Uterus (tissue), 4 donors: ENCODE measurements at places on chromosomes 2 and 18. TPM values are rescaled to one million over a fixed set of nuclear protein-coding genes. Genes with fewer than 3 reads are reported as not detected.

GRCh38 chr2:126885751-126886210, 12.9 kb upstream of the TEX51 start:
- DNase-seq: peak; percentile 79

DNA sequence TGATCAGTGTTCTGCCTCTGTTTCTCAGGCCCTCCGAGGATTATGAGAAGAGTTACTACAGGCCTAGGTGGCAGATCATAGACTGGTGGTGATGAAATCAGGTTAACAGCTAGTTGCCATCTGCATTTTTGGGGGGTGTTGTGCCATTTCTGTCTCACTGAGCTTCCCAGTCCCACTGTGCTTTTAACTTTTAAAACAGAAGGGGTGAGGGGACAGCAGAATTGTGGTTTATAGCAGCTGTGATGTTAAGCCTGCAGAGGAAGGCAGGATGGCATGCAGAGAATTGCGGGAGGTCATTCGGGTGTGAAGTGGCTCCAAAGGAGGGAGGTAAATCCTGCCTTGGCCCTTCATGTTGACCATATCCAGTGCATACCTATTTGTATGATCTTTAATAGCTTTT, 5.0 kb downstream of the CAB39 start:
- DNase-seq: no peak

DNA sequence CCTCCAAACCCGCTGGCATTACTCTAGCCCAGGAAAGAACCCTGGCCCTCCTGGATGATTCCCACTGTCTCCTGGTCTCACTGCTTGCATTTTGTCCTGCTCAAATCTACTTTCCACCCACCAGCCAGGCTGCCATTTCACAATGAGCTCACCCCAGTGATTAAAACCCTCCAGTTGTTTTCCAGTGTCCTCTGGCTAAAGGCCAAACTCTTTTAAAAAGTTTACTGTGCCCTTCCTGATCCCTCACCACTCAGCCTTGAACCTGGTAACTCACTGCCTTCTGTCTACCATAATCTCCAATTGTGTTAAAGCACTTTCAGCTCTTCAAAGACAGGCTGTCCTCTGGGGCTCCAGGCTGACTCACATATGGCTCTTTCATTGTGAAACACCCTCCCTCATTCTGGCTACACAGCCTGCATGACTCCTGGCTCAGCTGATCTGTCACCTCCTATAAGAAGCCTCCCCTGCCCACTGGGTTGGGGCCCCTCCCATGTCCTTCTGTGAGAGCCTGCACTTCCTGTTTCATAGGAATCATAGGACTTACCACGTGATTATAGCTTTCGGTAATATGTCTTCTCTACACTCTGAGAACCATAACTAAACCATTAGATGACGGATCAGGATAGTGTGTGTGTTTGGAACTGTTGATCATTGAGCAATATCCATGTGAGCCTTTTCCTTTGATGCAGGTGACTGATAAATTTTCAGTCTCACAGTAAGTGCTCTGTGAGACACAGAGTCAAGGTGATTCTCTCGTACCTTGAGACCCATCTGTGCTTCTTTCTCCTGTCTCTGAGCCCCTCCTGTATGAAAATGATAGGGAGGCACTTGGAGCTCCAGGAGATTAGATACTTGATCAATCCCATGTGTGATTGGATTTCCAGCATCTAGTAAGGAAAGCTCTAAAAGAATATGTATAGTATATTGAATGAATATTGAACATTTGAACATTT, 590.8 kb upstream of the ID2 start:
- peak; percentile 29 for DNase-seq

DNA sequence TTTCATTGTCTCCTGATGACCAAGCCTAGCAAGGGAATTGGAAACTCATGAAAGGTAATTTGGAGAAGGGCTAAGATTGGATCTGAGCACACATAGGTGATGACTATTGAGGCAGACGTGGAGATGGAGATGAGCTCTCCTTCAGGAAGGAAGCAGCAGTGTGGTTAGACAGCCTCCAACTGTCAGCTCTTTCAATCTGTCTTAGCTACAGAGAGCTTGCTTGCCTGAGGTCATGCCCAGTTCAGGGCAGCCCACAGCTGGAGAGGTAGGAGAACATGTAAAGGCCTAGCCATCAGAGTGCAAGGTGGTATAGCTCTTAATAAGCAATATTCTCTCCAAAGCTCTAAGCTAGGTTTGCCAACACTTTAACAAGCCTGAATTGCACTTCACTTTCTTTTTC, 79.2 kb downstream of the THSD7B start:
- DNase-seq: no peak

DNA sequence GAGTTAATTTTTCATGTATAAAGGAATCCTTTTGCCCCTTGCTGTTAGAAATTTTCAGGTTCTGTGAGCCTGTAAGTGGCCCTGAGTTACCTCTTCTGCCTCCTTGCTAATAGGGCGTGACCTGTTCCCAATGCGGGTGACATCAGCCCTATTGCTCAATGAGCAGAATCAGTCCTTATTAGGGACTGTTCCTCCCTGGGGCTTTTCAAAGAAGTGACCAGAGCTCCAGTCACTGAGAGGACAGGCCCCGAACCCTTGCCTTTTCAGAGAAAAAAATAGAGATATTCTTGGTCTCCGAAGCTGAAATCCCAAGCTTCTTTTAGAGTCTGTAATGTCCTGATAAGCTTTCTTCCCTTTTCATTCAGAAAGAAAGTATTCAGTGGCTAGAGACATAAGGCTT, 8.2 kb upstream of the APOB start:
- DNase-seq: no peak

Gene RFTN2
- 5.9 TPM for total RNA-seq

Gene RBBP8
- total RNA-seq: 34.8 TPM

Gene CTAGE1
- not detected for total RNA-seq
